ENCODE measurements at places on chromosomes 6 and 20. TPM values are rescaled to one million over a fixed set of nuclear protein-coding genes. Genes with fewer than 3 reads are reported as not detected.

MROH8 gene
- 3.3 TPM for total RNA-seq

FAM209B gene
- total RNA-seq = not detected

BPIFB1 gene
- not detected for total RNA-seq

LINC00237 gene
- not detected for total RNA-seq

MRPS18A gene
- 49.1 TPM for total RNA-seq

MUC21 gene
- not detected for total RNA-seq

SOX4 gene
- total RNA-seq = 32.8 TPM

BPIFA1 gene
- total RNA-seq = not detected

HLA-DQA2 gene
- total RNA-seq = not detected

DNA sequence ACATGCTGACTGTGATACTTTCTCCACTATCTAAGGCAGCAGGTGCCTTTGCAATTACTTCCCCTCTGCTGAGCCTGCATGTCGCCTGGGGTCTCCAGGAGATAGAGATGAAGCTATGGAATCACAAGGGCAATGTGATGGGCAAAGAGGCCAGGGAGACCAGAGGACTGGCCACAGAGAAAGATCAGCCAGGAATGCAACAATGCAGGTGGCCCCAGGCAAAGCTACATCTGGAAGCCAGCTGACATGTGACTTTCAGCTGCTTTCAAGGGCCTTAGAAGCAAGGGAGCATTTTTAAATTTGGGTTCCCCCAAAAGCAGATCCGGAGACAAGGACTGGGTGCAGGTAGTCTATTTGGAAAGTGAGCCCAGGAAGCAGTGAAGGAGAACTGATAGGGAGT, 107.9 kb upstream of the SRSF6 start:
- DNase-seq = no peak
- H3K36me3 ChIP-seq = no peaks in the 10 kb centered on the region
- H3K27me3 ChIP-seq = peaks cover 91% of the 10 kb centered on the region
- no peak overlapping the region for H3K4me3 ChIP-seq
- H3K27ac ChIP-seq = no peak overlapping the region
- H3K4me1 ChIP-seq = no peaks in the 10 kb centered on the region

DNA sequence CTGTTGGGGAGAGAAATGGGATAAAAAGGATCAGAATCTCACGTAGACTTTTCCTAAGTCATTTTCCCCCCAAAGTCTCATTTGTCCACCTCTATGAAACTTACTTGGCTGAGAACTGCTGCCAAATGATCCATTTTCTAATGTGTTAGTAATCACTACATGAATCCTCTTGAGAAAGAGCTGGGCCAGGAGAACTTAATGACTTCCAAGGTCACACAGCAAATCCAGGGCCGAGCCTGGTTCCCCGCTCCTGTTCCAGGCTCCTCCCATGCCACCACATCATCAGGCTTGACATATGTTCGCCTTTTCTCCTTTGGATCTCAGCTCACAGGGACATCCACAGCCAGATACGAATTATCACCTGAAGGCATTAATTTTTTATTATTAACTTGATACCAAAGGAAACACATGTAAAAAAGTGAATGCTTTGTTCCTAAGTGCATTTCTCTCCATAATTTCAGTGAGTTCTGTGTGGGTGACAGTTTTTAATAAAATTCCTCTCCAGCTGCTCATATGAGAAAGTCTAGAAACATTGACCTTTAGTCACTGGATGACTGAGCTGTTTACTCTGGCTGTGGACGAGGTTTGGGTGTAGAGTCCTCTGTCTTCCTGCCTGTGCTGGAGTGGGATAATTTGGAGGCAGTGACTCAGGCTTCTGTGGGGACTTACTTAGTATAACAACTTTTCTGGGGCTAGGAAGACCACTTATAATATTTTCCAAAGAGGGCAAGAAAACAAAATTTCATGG, 276.3 kb downstream of the PAX1 start:
- H3K4me3 ChIP-seq = no peak overlapping the region
- no peak overlapping the region for H3K27ac ChIP-seq
- H3K27me3 ChIP-seq = no peaks in the 10 kb centered on the region
- H3K4me1 ChIP-seq = no peaks in the 10 kb centered on the region

- no peaks in the 10 kb centered on the region for H3K36me3 ChIP-seq
- no peaks in the 10 kb centered on the region for H3K27me3 ChIP-seq
- H3K4me3 ChIP-seq = no peak overlapping the region
- H3K4me1 ChIP-seq = peaks cover 47% of the 10 kb centered on the region
- DNase-seq = no peak
- no peak overlapping the region for H3K27ac ChIP-seq
Observed at GRCh38 chr20:47861116-47861515, 75.8 kb upstream of the SULF2 start.

DNA sequence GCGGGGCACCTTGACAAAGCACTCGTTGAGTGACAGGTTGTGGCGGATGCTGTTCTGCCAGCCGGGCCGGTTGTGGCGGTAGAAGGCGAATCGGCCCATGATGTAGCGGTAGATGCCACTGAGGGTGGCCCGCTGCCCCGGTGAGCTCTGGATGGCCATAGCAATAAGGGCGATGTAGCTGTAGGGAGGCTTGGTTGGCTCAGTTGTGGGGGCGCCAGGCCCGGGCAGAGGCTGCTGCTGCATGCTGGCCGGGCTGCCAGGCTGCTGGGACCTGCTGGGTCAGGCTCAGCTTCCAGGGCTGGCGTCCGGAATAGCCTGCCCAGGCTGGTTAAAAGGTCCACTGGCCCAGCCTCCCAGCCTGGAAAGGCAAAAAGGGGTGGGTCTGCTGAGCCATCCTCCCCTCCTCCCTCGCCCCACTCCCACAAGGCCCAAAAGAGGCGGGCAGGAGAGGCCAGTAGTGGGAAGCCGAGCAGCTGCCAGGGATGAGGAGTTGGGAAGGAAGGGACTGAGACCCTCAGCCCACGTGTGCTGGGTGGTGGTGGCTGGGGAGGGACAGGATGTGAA, at the start of gene FOXS1:
FOXS1 (minus strand) TSS at position 305 of the 564 bp plus-strand sequence; CDS start at position 243, 62 bp downstream.
- H3K4me1 ChIP-seq = peaks cover 9% of the 10 kb centered on the region
- peaks cover 26% of the 10 kb centered on the region for H3K27me3 ChIP-seq
- no peaks in the 10 kb centered on the region for H3K36me3 ChIP-seq
- H3K4me3 ChIP-seq = no peak within 1 kb of the TSS
- H3K27ac ChIP-seq = no peak within 1 kb of the TSS
- no peak for DNase-seq

- H3K27ac ChIP-seq = no peak overlapping the region
- H3K36me3 ChIP-seq = no peaks in the 10 kb centered on the region
- H3K4me3 ChIP-seq = no peak overlapping the region
- peaks cover 15% of the 10 kb centered on the region for H3K4me1 ChIP-seq
Observed at GRCh38 chr6:113375950-113376846, 480.9 kb upstream of the MARCKS start.

- no peak overlapping the region for H3K27ac ChIP-seq
- H3K4me3 ChIP-seq = no peak overlapping the region
- DNase-seq = no peak
- no peaks in the 10 kb centered on the region for H3K4me1 ChIP-seq
- H3K36me3 ChIP-seq = no peaks in the 10 kb centered on the region
- H3K27me3 ChIP-seq = no peaks in the 10 kb centered on the region
Observed at GRCh38 chr6:123213921-123214320, 217.9 kb downstream of the CLVS2 start.

DNA sequence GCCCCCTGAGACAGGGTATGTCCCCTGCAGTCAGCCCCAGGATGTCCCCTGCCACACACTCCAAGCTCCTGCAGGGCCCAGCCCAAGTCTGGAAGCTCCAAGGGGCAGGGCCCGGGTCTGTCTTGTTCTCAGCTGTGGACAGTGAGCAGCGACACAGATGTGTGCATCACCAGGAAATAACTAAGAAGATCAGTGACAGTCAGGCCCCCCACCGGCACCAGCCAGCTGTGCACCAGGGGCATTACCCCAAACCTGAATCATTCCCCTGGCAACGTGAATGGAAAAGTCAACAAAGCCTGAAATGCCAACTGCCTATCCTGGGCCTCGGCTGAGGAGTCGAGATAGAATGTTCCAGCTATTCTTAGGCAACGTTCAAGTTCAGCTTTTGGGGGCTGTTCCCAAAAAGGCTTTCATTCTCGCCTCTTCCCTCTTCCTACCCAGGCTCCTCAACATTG, 105.0 kb downstream of the PREX1 start:
- H3K27me3 ChIP-seq = no peaks in the 10 kb centered on the region
- no peak overlapping the region for H3K27ac ChIP-seq
- no peak overlapping the region for H3K4me3 ChIP-seq
- H3K4me1 ChIP-seq = peaks cover 6% of the 10 kb centered on the region
- no peak for DNase-seq

DNA sequence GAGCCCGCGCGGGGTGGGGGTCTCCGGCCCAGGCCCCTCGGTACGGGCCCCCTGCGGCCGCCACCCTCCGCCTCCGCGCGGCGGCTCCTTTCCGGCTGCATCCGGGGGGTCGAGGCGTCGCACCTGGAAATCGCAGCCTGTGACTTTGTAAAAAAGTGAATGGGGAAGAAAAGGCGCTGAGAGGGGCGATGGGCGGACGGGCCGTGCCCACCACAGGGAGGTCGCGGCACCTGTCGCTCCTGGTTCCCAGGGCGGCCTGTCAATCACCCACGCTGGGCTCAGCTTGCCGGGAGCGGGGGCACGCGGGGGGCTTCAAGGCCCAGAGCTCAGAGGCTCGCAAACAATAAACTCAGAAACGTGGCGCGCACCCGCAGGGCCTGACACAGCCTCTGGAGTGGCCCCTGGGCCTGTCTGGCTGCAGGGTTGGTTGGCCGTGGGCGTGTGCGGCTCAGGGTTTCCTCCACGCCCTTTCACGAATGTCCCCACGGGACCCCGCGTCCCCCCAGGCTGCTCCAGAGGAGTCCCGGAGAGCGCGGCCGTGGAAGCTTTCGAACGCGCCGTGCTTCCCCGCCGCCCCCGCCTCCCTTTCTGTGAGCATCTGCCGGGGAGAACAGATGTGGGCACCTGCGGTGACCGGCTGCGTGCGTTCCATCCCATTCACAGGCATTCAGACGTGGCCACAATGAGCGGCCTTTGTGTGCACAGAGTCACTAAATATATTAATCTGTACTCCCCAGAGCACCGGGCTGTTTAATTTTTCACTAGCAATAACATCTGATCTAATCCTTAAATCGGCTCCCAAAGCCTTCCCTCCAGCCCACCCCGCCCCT, 6.1 kb upstream of the DLL1 start:
- DNase-seq = no peak
- H3K4me3 ChIP-seq = no peak overlapping the region
- H3K27me3 ChIP-seq = peaks cover 44% of the 10 kb centered on the region
- H3K27ac ChIP-seq = no peak overlapping the region

DNA sequence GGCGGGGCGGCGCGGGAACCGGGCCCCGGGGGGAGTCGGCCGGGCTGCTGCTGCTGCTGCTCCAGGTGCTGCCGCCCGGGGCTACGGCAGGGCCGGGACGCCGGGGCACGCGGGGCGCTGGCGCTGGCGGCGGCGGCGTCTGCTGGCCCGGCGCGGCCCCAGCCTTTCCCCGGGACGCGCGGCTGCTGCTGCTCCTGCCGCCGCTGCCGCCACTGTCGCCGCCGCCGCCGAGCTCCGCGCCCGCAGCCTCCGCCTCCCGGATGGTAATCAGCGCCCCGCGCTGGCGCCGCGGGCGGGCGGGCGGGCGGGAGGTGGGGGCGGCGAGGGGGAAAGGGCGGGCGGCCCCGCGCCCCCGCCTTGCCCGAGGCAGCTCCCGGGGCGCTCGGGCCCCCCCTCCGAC, 306 bp downstream of the EBF4 start:
- no peaks in the 10 kb centered on the region for H3K4me1 ChIP-seq
- H3K4me3 ChIP-seq = no peak overlapping the region
- peaks cover 69% of the 10 kb centered on the region for H3K27me3 ChIP-seq
- no peak for DNase-seq
- no peak overlapping the region for H3K27ac ChIP-seq
- no peaks in the 10 kb centered on the region for H3K36me3 ChIP-seq
